Peyer's patch (tissue), 4 donors: ENCODE measurements at places on chromosomes 3 and 15. TPM values are rescaled to one million over a fixed set of nuclear protein-coding genes. Genes with fewer than 3 reads are reported as not detected.

Gene LMOD3
- total RNA-seq: not detected

Gene PTX3
- total RNA-seq: not detected

Gene STARD5
- total RNA-seq: 39.1 TPM

Gene TEX55
- not detected for total RNA-seq

Gene TRH
- total RNA-seq: not detected

Gene GREM1
- total RNA-seq: 8.3 TPM

Gene NCBP2
- total RNA-seq: 61.1 TPM

Gene FEZF2
- not detected for total RNA-seq

Gene EPHB1
- 0.83 TPM for total RNA-seq

DNA sequence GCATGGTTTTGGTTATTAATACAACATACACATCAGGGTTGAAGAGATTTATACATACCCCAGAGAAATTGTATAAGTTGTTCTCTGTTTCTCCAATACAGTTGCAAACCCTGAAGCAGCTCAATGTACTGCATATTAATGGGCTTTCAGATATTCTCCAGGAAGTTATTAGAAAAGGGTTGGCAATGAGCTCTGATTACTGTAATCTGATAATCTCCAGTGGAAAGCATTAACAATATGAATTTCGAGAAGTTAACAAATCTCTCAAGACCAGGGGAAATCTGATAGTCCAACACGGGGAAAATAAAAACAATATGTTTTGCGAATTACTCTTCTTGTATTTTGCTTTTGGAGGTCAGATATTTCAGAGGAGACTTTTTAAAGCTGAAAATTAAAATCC, 950.1 kb downstream of the TBL1XR1 start:
- no peak for DNase-seq

DNA sequence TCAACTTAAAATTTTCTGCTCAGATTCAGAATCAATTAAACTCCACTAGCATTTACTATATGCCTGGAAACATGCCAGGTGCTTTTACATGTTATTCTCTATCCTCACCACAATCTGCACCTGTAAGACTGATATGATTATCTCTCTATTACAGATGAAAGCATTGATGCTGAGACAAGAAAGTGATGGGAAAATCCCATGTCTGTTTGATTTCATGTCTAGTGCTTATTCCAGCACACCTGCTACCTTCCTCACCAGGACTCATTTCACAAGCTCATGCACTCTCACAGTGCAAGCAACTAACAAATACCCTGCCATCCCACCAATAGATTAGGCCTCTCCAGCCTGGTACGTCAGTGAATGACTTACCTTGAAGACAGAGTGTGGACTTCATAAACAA, 25.0 kb upstream of the BCL6 start:
- DNase-seq: no peak

- DNase-seq: no peak
Measured at GRCh38 chr3:134768837-134769236, 26.2 kb upstream of the EPHB1 start.

DNA sequence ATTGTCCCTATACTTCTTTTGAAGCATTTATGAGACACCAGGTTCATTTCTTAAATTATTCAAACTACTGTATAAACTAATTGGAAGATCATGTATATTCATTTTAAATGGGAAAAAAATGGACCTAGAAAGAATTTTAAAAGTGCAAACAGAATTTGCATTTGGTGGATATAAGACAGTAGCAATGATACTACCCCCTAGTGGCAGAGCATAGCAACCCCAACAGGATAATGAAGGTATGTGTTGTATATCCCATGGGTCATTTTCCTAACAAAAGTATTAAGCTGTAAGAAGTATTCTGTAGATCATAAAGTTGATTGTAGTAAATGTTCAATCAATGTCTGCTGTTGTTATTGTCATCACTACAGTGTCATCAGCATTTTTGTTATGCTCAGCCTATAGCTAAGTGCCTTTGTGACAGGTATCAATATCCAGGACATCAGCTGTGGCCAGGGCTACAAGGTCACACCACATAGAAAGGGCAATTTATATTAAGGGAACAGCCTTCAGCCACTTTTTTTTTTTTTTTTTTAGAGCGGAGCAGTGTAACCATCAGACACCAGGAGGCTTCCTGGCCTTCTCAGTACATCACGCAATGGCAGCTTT, 175.8 kb downstream of the FOXB1 start:
- DNase-seq: peak; percentile 67

- no peak for DNase-seq
Measured at GRCh38 chr3:114718071-114718897, 424.5 kb downstream of the TIGIT start.

GRCh38 chr3:124829178-124829818, 57.9 kb downstream of the ITGB5 start:
- DNase-seq: no peak

- no peak for DNase-seq
Measured at GRCh38 chr15:38041576-38041975, 107.1 kb downstream of the TMCO5A start.

DNA sequence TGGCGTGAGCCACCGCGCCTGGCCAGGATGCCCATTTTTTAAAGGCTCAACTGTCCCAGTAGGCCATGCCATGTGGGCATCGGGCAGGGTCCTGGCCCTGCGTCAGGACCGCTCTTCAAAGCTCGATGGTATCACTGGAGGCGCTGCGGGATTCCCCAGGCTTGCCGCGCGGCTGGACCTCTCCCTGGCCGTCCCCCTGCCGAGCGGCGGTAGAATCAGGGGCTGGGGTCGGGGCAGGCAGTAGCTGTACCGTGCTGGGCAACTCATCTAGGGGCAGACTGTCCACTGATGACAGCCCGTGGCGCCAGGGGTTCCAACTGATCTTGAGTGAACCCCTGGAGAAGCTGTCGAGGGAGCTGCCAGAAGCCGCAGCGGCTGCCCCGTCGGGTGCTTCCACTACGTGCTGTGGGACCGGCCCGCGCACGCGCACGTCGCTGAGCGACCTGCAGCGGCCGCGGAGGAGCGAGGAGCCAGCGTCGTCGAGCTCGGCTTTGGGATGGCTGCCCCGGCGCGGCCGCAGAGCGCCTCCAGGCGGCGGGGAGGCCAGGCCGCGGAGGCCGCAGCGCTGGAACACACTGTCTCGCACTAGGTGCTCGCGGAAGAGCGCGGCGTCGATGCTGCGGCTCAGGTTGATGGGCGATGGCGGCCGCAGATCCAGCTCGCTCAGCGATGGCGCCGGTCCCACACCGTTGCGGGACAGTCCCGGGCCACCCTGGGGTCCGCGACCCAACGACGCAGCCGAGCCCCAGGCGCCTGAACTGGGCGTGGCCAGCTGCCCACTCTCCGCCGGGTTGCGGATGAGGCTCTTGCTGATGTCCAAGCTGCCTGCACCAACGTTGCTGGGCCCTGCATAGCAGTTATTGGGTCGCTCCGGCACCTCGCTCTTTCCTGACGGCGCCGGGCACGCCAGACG, 5.8 kb downstream of the PRRT3 start:
- peak; percentile 93 for DNase-seq

GRCh38 chr3:169739067-169739466, 25.8 kb downstream of the TERC start:
- DNase-seq: no peak

DNA sequence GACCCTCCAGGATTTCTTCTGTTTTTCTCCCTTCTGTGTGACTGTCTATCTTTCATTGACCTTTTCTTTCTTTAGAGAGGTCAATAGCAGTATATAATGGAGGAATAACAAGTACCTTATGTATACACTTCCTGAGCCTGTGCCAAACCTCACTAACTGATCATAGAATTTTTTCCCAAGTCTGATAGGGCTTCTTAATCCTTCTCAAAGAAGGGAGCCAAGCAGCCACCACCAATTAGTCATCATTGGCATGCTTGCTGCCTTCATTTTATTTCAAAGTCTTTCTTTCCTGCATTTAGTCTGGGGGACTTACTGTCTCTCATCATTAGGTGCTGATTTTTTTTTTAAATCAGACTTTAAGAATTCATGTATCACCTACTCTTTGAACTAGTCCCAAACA, 327.0 kb downstream of the FEZF2 start:
- DNase-seq: no peak

DNA sequence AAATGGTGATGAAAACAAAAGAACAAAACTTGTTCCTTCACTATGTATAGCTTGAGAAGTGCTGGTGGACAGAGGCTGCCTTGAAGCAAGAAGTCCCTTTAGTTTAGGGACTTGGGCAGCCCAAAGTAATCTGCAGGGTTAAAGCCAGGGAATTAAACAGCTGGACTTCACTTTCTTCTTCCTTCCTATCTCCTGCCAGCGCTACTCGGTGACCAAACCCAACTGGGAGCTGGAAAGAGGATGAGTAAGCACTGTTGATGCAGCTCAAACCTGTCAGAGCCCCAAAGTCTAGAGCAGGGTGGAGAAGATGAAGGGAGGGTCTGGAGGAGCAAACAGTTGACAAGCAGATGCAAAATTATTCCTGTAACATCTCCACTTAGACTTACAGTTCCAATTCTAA, 73.1 kb upstream of the FBN1 start:
- DNase-seq: no peak

- DNase-seq: peak; percentile 91
Measured at GRCh38 chr3:30081904-30082303, 524.5 kb upstream of the TGFBR2 start.

DNA sequence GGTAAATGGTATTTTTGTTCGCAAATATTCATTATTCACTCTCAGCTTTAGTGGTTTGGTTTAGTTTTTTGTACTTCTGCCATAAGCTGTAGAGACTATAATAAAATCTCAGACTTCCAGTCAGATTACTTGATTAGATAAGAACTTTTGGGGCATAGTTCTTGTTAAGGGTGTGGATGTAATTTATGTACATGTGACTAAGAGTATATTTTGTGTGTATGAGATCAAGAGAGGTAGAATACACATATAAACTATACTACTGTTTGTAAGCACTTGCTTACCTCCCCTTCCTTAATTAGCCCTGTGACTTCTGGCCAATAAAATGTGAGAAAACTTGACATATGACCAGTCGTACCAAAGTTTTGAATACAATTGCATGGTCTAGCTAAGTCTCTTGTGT, 12.0 kb downstream of the CNTN3 start:
- no peak for DNase-seq

- no peak for DNase-seq
Measured at GRCh38 chr3:52028572-52028971, 27.8 kb downstream of the DUSP7 start.
